ENCODE measurements at places on chromosomes 2 and 18.

DNA sequence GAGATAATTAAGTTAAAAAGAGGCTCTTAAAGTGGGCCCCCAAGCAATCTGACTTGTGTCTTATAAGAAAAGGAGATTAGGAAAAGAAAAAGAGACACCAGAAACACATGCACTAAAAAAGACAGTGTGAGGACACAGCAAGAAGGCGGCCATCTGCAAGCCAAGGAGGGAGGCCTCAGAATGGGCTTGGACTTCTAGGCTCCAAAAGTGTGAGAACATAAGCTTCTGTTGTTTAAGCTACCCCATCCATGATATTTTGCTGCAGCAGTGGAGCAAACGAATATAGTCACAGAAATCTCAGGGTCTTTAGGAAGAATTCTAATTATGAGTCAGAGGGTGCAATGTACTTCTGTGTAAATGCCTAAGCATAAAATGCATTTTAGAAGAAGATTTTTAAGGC lies 399.3 kb upstream of the MMADHC start:
- ATAC-seq = no peak

DNA sequence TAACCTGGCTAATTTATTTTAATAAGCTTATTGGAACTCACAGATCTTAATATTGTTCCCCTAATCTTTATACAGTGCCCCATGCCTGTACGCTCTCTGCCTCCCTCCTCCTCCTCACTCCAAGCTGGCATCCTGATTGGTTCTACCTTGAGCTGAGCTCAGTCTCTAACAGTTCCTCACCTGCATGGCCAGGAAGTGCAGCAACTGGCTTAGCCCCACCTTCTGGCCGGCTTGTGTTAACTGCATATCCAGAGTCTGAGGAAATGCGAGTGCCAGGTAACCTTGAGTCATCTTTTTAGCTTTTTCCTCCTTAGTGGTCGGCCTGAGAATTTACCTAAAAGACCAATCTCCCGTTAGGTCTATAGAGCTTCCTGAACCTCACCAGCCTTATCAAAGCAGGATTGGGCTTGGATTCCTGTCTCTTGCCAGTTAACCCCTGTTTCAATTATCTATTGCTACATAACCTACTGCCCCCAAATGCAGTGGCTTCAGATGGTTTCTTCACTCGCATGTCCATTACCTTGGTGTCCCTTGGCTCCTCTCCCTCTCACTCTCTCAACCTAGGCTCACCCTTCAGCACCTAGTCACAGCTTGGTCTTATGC lies 89.5 kb upstream of the STK39 start:
- peak; percentile 83 for ATAC-seq

GRCh38 chr2:1046067-1046466 lies 95.4 kb downstream of the SNTG2 start:
- ATAC-seq = no peak

GRCh38 chr2:42752314-42752713 lies 11.6 kb downstream of the OXER1 start:
- ATAC-seq = no peak

DNA sequence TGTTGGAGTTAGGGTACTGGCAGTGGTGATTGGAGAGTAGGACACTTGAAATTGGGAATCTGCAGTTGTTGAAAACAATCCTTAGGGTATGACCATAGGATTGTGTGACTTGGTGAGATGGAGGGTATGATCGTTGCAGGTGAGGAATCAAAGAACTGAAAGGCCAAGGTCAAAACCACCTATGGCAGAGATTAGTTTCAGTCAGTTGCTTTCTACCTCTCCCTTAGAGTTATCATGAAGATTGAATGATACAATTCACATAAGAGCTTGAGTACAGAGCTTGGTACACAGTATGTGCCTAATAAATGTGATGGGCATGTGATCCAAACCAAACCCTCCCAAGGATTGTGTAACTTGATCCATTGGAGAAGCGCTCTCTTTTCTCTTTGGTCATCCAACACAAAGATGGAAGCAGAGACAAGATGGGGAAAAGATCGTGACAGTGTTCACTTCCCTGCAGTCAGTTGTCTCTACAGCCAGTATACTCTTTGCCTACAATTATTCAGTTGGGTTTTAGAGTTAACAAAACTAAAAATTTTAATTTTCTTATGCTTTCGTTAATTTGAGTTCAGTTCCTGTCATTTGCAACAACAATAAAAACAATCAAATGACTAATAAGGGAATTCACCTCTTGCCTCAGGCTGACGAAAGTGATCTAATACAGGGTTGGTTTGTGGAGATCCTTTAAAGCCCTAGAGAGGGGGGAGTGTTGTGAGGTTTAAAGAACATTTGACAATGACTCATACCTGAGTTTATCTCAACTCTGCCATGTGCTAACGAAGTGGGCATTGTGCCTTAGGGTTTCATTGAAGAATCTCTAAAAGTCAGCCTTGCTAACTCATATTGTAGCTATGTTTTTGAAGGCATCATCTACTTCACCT lies 14.8 kb upstream of the SMAD2 start:
- ATAC-seq = peak; percentile 98

- no peak for ATAC-seq
These were observed 85.0 kb downstream of the DPP10 start for GRCh38 chr2:114527330-114527983.

DNA sequence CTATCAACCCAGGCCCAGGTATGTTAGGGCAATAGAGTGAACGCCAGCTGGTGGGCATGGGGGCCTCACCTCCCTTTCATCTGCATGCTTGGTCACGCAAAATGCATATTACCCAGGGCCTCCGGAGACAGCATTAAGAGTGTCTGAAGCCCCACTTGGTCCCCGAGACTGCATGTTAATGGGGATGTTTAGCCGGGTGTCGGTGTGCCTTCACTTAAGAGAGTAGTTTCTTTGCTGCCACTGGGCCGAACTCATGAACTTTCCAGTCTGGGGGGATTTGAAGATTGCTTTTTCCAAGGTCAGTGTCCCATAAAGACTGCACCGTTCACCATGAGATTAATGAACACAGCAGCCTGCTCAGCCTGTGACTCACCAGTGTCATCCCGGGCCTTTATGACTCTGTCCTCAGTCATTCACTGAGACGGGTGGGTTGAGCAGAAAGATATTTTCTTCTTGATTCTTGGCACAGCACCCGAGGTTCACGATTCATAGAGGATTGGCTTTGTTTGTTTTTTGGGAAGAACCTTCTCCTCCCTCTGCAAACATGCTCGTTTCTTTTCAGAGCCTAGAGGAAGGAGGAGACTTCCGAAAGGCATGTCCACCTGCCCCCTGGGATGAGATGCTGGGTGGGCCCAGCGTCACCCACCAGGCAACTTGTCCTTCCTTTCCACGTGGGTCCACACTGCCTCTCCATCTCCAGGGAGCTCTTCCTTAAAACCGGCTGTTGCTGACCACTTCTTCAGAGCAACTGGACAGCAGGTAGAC lies 199.1 kb downstream of the GLI2 start:
- ATAC-seq = no peak

DNA sequence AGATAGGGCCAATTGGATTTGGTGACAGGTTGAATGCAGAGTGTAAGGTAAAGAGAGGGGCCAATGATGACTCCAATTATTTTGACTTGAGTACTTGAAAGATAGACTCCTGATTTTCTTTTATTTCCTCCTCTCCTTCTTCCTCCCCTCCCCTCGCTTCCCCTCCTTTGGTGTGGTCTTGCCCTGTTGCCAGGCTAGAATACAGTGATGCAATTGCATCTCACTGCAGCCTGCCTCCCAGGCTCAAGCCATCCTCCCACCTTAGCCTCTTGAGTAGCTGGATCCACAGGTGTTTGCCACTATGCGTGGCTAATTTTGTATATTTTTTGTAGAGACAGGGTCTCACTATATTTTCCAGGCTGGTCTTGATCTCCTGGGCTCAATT lies 2.3 kb downstream of the DGUOK start:
- no peak for ATAC-seq

DNA sequence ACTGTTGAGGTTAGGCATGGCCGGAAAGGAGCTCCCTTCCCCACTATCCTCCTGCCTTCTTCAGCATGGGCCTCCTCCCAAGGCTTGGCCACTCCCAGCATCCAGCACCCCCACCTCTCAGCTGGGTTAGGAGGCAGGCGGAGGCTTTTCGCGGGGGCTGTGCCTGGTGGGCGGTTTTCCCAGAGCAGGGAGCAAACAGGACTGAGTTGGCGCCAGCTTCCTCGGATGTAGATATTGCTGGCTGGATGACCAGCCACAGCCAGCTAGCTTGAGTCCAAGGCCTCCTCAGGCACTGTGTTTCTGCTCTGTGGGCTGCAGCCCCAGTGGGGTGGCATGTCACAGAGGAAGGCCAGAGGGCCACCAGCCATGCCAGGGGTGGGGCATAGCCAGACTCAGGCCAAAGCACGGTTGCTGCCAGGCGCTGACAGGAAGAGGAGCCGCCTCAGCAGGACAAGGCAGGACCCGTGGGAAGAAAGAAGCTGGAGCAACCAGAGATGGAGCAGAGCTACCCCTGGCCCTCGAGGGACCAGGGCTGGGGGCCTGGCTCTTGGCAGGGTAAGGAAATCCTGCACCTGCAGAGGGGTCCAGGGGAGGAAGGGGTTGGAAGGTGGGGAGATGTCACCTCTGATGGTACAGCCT lies at the start of gene TCF23:
Gene TCF23, plus strand, starts transcription at position 204 of the 639 bp plus-strand sequence. Its CDS starts 130 bp downstream, at position 334.
- ATAC-seq = no peak

DNA sequence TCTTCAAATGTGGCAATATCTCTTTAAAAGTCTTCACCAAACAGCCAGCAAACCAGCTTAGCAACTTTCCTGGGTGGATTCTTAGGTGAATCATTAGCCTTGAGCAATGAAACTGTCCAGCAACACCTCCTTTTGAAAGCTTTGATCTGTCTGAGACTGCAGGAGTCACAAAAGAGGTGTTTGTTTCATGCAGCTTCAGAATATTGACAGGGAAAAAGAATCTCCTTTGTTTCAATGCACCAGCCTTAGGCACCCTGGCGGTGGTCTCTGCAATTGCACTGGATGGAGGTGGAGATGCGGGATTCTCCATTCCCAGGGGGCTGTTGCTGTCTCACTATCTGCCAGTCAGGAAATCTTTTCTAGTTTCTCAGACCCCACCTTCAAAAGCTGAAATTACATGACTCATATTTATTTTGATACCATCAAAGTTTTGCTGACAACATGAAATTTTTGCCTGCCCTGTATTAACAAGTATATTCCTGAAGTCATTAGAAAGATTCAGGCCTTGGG lies 76.0 kb upstream of the DSG1 start:
- ATAC-seq = no peak

GRCh38 chr2:138446043-138446442 lies 55.5 kb upstream of the SPOPL start:
- no peak for ATAC-seq

- no peak for ATAC-seq
These were observed 134.5 kb downstream of the ASB1 start for GRCh38 chr2:238561230-238561629.

DNA sequence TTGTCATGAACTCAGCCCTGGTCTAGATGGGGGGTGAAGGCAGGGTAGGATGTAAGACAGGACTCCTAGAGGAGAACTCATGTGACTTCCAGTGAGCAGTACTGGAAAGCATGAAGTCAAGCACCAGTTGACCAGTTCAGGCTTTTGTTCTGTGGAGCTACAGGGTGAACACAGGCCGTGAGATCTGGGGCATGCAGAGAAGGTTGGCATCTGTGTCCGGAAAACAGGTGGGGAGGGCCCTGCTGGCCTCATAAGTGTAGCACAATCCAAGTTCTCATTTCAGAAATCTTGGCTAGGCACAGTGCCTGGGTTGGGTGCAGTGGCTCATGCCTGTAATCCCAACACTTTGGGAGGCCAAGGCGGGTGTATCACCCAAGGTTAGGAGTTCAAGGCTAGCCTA lies 50.9 kb upstream of the SPATS2L start:
- ATAC-seq = no peak
